ENCODE measurements at places on chromosomes 11 and 22.

DNA sequence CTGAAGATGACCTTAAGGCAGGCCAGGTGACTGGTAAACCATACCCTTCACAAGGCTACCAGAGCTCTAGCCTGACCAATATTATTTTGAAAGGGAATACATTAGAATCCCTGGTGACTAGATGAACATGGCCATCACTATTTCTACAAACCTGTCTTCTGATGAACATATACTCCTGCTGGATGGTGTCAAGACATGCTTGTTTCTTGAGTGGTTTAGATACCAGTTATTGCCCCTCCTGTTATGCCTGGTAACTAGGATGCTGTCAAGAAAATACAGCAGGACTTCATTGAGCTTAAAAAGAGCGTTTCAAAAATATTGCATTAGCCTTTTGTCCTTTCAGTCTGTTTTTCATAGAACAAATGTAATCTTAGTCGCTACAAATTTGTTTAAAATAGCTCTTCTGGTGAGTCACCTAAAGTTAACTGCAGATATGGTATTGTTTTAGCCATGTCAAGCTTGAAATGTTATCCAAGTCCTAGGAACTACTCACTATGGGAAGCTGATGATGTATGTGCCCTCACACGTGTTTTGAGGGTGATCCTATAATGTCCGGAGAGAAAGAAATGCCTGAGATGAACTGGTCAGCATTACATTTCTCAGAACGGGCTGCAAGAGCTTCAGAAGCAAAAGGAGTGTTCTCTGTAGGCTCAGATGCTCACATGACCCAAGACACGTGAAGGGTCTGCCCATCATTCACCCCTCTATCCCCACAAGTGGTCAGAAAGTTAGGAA, 20.6 kb downstream of the ADM start:
- no peak for DNase-seq

GRCh38 chr22:19178657-19179496, at the start of gene SLC25A1:
SLC25A1 (minus strand) TSS chr22:19178736; CDS start chr22:19178673, 63 bp downstream.
- peak; percentile 97 for DNase-seq

DNA sequence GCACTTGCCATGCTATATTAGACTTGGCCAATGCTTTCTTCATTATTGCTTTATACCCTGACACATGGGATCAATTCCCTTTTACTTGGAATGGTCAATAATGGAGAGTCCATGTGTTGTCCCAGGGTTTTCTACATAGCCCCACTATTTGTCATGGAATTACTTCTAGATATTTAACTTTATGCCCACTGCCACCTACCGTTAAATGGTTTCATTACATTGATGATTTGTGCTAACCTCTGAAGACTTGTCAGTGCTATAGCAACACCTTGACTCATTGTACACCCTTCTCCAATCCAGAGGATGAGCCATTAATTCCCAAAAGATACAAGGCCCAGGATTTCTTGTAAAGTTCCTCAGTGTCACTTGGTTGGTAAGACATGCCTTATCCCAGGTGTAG, 31.4 kb upstream of the SLC22A25 start:
- DNase-seq, result no peak

GRCh38 chr11:76558891-76559290, 111.7 kb downstream of the LRRC32 start:
- DNase-seq, result no peak

GRCh38 chr11:14789879-14790484, 102.0 kb downstream of the CYP2R1 start:
- DNase-seq, result no peak

DNA sequence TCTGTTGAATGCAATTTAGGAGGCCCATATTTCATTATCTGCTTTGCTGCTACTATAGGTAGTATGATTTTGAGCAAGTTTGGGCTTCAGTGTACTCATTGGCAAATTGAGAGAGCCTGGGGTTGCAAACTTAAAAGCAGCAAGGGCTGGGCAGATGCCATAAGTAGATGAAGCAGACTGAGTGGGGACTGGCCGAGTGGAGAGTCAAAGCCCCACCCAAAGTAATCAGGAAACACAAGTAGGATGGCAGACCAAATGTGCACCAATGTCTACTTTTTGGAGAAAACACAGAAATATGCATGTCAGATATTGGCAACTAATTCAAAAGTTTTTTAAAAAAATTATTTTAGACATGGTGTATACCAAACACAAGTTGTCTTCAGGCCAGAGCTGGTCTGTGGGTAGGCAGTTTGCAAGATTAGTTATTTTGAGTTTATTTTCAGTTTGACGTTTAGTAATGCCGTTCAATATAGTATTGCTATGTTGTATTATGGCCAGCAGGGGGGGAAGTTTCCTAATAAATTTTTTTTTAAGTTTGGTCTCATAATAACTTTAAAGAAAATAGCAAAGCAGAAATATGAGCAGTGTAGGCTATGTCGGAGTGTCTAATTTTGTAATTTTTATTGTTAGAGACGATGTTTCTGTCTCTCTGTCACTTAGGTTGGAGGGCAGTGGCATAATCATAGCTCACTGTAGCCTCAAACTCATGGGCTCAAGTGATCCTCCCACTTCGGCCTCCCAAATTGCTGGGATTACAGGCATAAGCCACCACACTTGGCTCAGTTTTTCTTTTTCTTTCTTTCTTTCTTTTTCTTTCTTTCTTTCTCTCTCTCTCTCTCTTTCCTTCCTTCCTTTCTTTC, 105.1 kb downstream of the HIPK3 start:
- peak; percentile 45 for DNase-seq

GRCh38 chr11:2721210-2721916, 21.6 kb upstream of the KCNQ1OT1 start:
- DNase-seq, result no peak

DNA sequence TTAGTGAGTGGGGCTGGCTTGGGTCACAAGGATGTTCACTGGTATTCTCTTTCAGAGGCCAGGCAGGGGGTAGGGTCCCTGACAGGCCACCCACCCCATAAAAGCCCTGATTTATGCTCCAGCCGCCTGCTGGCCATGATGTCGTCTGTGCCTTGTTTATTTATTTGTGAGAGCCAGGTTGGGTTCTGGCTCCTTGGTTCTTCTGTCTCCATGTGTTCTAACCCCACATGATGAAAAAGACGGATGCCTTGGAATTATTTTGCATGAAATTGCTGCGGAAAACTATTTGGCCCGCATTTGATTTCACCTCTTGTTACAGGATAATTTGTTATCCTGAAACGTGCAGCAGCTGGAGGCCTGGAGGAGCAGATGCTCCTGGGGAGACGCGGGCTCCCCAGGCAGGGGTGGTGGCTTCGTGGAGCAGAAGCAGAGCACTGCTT, 46.3 kb upstream of the WNT11 start:
- DNase-seq, result no peak

- DNase-seq, result peak; percentile 93
These were observed at the start of gene FADS2 for GRCh38 chr11:61827571-61828378. FADS2 (plus strand) TSS chr11:61828300; CDS start chr11:61828391, 91 bp downstream.

DNA sequence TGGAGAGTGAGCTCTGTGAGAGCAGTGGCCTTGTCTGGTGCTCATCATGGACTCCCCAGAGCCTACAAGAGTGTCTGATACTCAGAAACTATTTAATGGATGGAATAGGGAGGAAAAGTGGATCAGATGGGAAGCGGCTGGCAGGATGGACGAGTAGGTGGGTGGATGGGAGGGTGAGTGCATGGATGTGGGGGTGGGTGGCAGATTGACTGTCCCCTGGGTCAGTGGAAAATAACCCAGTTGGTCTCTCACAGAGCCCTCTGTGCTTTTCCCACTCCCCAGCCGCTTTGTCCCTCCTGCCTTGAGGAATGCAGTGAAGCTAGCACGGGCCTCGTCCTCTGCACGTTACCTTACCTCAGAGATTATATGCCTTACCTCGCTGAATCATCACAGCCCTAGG, 5.9 kb downstream of the SPI1 start:
- DNase-seq, result no peak

GRCh38 chr11:10777806-10778205, 26.8 kb downstream of the CTR9 start:
- no peak for DNase-seq
